ENCODE measurements at places on chromosomes 12 and 14.
A peak's percentile ranks its signal among the peaks of the same experiment; 100 is the strongest.

- no peak overlapping the region for H3K27ac ChIP-seq
- peaks cover under 1% of the 10 kb centered on the region for H3K4me1 ChIP-seq
Measured at GRCh38 chr12:21987755-21988154, 46.5 kb upstream of the ABCC9 start.

DNA sequence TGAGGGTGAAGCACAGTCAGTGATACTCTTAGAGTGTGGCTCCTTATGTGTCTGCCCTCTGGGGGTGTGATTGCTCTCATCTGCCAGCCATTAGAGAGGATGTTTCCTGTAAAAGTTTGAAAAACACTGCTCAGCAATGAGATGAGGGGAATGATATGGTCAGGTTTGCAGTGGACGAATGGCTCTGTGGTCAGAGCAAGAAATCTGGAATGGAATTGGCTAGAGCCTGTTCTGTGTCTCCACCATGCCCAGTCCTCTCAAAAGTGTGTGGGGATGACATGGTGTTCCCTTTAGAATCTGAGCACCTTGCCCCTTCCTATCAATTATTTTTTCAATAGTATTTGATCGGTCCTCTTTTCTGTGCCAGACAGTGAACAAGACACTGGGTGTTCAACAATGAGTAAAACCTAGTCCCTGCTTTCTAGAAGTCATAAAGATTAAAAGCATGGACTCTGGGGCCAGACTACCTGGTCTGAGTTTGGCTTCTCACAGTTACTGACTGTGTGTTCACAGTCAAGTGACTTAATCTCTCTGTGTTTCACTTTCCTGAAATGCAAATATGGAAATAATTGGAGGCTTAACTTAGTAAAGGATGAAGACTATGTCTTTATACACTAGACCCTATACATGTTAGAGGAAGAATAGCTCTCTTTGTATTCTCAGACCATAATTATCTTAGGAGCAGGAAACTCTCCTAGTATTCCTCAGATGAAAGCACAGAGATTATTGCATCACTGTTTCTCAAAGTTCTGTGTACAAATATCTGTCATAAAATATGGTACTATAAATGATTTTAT, 1.6 kb downstream of the ACSS3 start:
- H3K36me3 ChIP-seq: no peaks in the 10 kb centered on the region
- H3K27me3 ChIP-seq: no peaks in the 10 kb centered on the region
- no peak overlapping the region for H3K4me3 ChIP-seq
- H3K4me1 ChIP-seq: no peaks in the 10 kb centered on the region

GRCh38 chr12:578748-579419, 84.4 kb downstream of the NINJ2 start:
- H3K36me3 ChIP-seq: no peaks in the 10 kb centered on the region
- H3K4me1 ChIP-seq: peaks cover 17% of the 10 kb centered on the region
- no peak overlapping the region for H3K27ac ChIP-seq
- no peaks in the 10 kb centered on the region for H3K27me3 ChIP-seq
- H3K4me3 ChIP-seq: no peak overlapping the region

- DNase-seq: no peak
- peaks cover 35% of the 10 kb centered on the region for H3K36me3 ChIP-seq
- no peak overlapping the region for H3K27ac ChIP-seq
- no peaks in the 10 kb centered on the region for H3K27me3 ChIP-seq
- H3K4me3 ChIP-seq: no peak overlapping the region
Measured at GRCh38 chr14:22897357-22897756, 14.3 kb downstream of the REM2 start.

DNA sequence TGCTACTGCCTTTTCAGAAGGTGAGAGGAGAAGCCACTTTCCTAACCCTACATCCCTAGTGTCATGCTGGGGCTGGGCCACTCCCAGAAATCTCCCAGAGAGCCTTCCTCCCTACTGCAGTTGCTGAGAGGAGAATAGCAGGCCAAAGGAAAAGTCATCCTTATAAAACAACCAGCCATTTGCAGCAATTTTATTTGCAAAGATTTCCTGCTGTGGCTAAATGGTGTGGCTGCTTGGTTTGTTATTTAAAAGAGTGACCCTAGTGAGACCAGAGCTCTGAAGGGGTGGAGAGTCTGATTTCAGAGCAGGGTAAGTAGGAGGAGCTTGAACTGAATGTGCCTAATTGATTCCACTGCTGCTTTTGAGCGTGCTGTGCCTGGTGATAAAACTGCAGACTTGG, 232.0 kb downstream of the GRIN2B start:
- peaks cover 5% of the 10 kb centered on the region for H3K27me3 ChIP-seq
- no peak overlapping the region for H3K4me3 ChIP-seq
- no peak for DNase-seq
- no peaks in the 10 kb centered on the region for H3K4me1 ChIP-seq
- no peaks in the 10 kb centered on the region for H3K36me3 ChIP-seq

DNA sequence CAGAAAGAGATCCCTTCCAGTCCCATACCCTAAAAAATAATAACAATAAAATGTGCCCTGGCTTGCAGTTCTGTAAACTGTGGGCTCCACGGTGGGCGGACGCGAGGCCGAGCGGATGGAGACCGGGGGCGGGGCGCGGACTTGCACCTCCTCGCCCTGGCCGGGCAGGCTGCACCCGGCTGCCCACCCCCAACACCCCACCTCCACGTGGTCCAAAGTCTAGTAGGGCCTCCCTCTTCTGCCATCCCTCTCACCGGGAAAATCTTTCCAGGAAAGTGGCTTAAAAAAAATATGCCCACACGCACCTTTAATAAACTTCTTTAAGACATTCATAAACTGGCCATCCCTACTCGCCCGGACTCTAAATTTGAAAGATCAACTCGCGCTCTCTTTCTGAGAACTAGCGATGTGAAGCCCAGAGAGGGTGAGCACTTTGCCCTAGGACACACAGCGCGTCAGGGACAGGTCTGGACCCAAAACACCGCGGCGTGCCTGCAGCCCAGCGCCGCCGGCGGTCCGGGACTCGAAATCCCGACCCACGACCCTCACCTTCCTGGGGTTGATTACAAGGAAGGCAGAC, 1.9 kb upstream of the BCL11B start:
- peak overlapping the region; percentile 0 for H3K27ac ChIP-seq
- H3K4me1 ChIP-seq: peaks cover 26% of the 10 kb centered on the region
- DNase-seq: no peak
- peaks cover 14% of the 10 kb centered on the region for H3K27me3 ChIP-seq
- H3K4me3 ChIP-seq: peak overlapping the region; percentile 69
- peaks cover 3% of the 10 kb centered on the region for H3K36me3 ChIP-seq

- no peaks in the 10 kb centered on the region for H3K36me3 ChIP-seq
- no peak overlapping the region for H3K4me3 ChIP-seq
- no peaks in the 10 kb centered on the region for H3K4me1 ChIP-seq
- H3K27ac ChIP-seq: no peak overlapping the region
- DNase-seq: no peak
Measured at GRCh38 chr14:42556551-42556950, 949.9 kb downstream of the LRFN5 start.

DNA sequence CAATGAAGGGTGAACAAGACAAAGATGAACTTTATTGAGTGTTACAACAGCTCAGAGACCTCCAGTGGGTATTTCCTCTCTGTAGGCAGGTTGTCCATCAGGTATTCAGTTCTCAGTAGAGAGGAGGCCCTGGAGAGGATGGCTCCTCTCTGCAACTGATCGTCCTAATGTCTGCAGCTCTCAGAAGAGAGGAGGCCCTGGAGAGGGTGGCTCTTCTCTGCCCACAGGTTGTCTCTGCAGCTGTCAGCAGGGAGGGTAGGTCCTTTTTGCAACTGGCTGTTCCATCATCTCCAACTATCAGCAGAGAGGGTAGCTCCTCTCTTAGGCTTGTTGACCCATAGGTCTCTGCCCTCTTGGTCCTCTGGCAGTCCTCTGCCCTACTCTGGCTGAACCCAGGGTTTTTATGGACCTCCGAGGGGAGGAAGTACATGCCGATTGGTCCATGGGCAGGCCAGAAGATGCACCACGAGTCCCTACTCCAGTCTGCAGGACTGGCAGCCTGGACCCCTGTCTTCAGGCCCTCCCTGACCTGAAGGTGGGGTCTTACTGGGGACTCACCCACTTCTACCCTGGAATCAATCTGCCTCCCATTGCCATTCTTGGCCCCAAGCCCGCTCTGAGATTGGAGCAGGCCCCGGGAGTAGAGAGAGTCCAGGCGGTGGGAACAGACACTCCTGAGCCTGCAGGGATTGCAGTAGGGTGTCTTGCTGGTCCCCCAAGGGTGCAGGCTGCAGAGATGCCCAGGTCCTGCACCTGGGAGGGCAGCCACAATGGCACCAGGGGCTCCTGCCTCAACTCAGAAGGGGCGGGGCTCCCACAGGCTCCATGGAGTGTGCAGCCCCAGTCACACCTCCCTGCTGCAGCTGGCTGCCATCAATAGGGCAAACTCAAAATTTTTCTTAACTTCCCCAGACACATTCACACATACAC, 2.3 kb downstream of the TMEM116 start:
- H3K27me3 ChIP-seq: no peaks in the 10 kb centered on the region
- no peak for DNase-seq
- H3K27ac ChIP-seq: no peak overlapping the region
- H3K4me3 ChIP-seq: no peak overlapping the region

GRCh38 chr14:105500036-105500725, 9.1 kb downstream of the TEDC1 start:
- H3K36me3 ChIP-seq: peaks cover 25% of the 10 kb centered on the region
- DNase-seq: no peak
- H3K4me3 ChIP-seq: no peak overlapping the region
- no peaks in the 10 kb centered on the region for H3K27me3 ChIP-seq
- no peak overlapping the region for H3K27ac ChIP-seq
- H3K4me1 ChIP-seq: no peaks in the 10 kb centered on the region

GRCh38 chr14:61034416-61035120, 53.5 kb downstream of the SLC38A6 start:
- no peaks in the 10 kb centered on the region for H3K36me3 ChIP-seq
- no peaks in the 10 kb centered on the region for H3K27me3 ChIP-seq

- no peak overlapping the region for H3K27ac ChIP-seq
- no peak overlapping the region for H3K4me3 ChIP-seq
- H3K36me3 ChIP-seq: no peaks in the 10 kb centered on the region
- H3K4me1 ChIP-seq: no peaks in the 10 kb centered on the region
- no peak for DNase-seq
- no peaks in the 10 kb centered on the region for H3K27me3 ChIP-seq
Measured at GRCh38 chr14:95067526-95067925, 89.8 kb downstream of the DICER1 start.

DNA sequence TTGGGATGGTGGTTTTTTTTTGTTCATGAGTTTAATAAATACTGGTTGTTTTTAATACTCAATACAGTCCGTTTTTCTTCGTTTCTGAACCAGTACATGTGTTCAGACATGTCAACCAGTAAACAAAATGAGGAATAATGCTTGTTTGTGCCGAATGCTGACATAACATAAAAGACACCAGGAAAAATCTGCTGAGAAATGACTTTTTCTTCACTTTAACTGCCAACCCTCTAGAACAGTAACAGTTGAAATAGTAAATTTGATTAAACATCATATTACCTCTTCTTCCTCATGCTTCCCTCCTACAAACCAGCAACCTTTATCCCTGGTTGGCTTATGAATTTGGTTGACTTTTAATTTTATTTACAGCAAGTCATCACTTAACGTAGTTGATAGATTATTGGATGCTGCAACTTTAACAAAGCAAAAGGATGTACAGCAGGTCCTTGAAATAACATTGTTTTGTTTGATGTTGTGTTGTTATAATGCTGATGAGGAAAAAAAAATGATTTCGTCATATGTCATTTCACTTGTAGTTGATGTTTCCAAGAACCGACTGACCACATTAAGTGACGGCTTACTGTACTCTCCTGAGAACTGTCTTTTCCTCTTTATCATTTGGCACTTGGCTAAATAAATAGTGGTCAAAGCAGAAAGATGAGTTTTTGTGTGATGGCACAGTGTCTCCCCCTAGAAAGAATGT, 340.5 kb downstream of the TMTC2 start:
- H3K36me3 ChIP-seq: no peaks in the 10 kb centered on the region
- no peak overlapping the region for H3K4me3 ChIP-seq
- DNase-seq: no peak
- no peaks in the 10 kb centered on the region for H3K4me1 ChIP-seq
- no peaks in the 10 kb centered on the region for H3K27me3 ChIP-seq
- no peak overlapping the region for H3K27ac ChIP-seq

GRCh38 chr12:2286461-2287131, 233.8 kb downstream of the CACNA1C start:
- H3K27ac ChIP-seq: no peak overlapping the region
- DNase-seq: no peak
- no peak overlapping the region for H3K4me3 ChIP-seq
- H3K27me3 ChIP-seq: peaks cover 25% of the 10 kb centered on the region
- no peaks in the 10 kb centered on the region for H3K36me3 ChIP-seq

- H3K4me1 ChIP-seq: no peaks in the 10 kb centered on the region
- H3K36me3 ChIP-seq: no peaks in the 10 kb centered on the region
- no peak overlapping the region for H3K27ac ChIP-seq
- no peak for DNase-seq
- H3K27me3 ChIP-seq: no peaks in the 10 kb centered on the region
- no peak overlapping the region for H3K4me3 ChIP-seq
Measured at GRCh38 chr14:79304279-79304678, 907.0 kb downstream of the DIO2 start.

GRCh38 chr12:53074283-53074998, 4.7 kb downstream of the SPRYD3 start:
- H3K4me1 ChIP-seq: peaks cover 13% of the 10 kb centered on the region
- H3K36me3 ChIP-seq: peaks cover 44% of the 10 kb centered on the region
- no peak for DNase-seq
- no peaks in the 10 kb centered on the region for H3K27me3 ChIP-seq
- H3K4me3 ChIP-seq: no peak overlapping the region
- H3K27ac ChIP-seq: no peak overlapping the region

GRCh38 chr12:93025145-93026103, 96.3 kb upstream of the EEA1 start:
- H3K27ac ChIP-seq: no peak overlapping the region
- no peaks in the 10 kb centered on the region for H3K4me1 ChIP-seq
- DNase-seq: no peak
- no peaks in the 10 kb centered on the region for H3K36me3 ChIP-seq
- no peak overlapping the region for H3K4me3 ChIP-seq

- H3K4me1 ChIP-seq: no peaks in the 10 kb centered on the region
- no peak for DNase-seq
- H3K36me3 ChIP-seq: no peaks in the 10 kb centered on the region
- no peak overlapping the region for H3K27ac ChIP-seq
- H3K27me3 ChIP-seq: no peaks in the 10 kb centered on the region
Measured at GRCh38 chr14:101066826-101067510, 163.4 kb upstream of the RTL1 start.

DNA sequence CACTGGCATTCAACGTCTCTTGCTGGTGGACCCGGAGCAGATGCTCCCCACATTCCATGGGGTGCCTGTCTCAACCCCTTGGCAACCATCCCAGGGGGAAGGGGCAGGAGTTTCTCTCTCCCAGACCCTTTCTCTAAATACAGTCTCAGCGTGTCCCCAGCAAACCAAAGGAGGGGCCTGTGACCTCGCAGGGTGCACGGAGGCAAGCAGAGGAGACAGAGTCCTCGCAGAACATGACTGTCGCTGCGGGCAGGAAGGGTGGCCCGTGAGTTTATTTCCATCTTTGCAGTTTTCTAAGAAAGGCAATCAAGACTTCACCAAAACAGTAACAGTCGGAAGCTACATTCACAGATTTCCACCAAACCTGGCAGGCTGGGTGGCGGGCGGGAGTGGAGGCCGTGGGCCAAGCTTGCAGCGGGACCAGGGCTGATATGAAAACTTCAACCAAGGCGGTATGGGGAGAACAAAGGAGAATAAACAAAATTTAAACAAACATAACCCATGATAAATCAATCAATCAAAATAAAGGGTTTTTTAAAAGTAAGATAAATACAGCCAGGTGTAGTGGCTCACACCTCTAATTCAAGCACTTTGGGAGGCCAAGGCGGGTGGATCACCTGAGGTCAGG, 18.6 kb downstream of the BRF1 start:
- peaks cover 35% of the 10 kb centered on the region for H3K36me3 ChIP-seq
- DNase-seq: no peak
- H3K27me3 ChIP-seq: no peaks in the 10 kb centered on the region
- H3K27ac ChIP-seq: no peak overlapping the region
- no peak overlapping the region for H3K4me3 ChIP-seq
